NCI-H226 (cell line): ENCODE measurements at places on chromosomes 6 and 20.

DNA sequence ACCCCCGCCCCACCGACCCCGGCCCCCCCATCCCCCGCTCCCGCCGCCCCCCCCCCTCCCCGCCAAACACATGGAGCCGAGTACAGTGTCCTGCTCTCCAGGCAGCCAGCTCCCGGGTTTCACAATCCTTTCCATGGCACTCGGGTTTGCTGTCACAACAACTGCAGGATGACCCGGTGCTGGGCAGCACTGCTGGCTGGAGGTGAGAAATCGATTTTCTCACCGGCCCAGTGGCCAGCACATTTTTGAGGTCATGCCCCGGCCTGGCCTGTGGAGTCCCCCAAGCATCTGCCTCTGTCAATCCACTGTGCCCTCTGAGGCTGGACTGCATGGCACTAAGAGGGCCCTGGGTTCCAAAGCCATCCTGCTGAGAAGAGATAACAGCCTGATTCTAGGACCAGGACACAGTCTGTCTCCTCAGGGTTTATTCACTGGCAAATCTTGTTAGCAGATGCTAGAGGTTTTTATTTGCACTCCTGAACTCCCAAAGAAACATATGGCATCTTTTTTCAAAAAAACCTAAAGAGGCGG is 129.5 kb downstream of the NFATC2 start:
- no peak for DNase-seq

- DNase-seq = peak; percentile 68
Measured at GRCh38 chr6:143675946-143676345, 1.8 kb upstream of the PHACTR2 start.

DNA sequence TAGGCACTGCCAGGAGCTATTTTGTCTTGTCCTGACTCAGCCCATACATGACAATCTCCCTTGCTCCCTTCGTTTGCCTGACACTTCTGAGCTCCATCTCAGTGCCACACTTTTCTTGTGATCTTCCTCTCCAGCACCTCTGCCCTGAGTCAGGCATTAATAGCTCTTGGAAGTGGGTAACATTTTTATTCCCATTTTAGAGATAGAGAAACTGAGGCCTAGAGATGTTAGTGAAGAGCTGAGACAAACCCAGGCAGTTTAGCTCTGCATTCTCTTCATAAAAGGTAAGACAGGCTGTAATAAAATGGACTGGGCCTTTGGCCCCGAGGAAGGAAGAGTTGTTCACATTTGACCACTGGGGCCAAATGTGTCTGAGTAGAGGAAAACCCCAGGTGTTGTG is 167.4 kb downstream of the DHX35 start:
- no peak for DNase-seq

DNA sequence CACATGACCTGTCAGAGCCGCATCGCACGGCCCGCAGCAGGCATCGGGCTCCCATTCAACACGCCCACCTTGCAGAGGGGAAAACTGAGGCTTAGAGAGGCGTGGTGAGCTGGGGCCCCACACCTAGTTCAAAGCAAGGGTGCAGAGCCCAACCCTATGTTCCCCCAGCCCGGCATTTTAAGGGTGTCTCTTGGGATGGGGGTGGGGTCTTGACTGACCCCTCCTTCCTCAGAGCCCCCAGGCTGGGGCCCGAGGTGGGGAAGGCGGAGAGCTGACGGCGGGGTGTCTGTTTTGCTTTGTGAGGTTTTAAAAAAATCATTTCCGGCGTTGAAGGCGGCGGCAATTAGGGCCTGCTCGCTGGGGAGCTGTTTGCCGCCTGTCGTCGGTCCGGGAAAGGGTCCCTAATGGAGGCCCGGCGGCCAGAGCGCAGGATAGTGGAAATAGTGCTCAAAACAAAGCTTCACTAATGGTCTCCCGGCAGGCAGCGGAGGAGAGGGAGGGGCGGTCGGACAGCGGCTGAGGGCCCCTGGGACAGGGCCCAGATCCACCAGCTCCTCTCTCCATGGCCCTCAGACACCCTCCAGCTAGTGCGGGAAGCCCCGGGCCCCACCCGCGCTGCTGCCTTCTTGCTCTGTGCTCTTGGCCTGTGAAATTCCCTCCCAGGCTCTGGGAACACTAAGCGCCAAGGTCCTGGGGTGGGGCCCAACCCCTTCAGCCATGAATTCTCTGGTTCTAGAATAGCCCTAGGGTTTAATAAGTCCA is 11.9 kb downstream of the VSTM2L start:
- DNase-seq = no peak

GRCh38 chr20:58018590-58018989 is 209.9 kb downstream of the ANKRD60 start:
- no peak for DNase-seq

- DNase-seq = no peak
Measured at GRCh38 chr6:148523551-148523950, 180.9 kb downstream of the SASH1 start.

DNA sequence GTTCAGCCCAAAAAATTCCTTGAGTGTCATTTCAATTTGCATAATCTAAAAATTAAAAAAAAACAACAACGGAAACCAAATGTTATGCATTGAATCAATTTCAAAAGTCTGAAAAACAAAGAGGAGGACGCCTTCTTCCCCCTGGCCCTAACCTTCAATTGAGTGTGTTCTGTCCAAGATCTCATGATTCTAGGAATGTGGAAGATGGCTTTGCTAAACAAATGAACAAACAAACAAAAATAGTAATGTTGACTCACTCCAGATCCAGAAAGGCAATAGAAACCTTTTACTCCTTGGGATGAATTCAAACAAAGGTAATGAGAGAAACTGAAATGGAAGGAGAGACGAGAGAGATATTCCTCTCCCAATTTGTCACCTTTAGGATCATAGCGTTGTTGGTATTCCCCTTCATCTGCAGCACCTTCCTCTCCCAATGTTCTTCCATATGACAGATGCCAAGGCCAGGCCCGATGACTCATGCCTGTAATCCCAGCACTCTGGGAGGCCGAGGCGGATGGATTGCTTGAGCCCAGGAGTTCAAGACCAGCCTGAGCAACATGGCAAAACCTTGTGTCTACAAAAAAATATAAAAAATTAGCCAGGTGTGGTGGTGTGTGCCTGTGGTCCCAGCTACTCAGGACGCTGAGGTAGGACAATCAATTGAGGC is 109.2 kb upstream of the ADGRF1 start:
- no peak for DNase-seq

DNA sequence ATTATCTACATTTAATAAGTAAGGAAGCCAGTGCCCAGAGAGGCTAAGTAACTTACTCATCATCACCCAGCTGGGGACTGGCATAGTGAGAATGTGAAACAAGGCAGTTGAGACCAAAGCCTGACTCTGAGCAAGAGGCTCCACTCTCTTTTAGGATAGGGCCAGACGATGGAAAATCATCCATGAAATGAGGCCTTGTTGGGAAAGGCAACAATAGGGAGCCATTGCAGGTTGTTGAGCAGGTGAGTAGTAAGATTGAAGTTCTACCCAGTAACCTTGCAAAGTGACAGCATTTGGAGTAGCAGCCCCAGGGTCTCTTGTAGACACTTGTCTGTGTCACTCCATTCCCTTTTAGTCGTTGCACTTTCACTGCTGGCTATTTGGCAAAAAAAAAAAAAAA is 2.5 kb upstream of the CPNE5 start:
- DNase-seq = no peak

DNA sequence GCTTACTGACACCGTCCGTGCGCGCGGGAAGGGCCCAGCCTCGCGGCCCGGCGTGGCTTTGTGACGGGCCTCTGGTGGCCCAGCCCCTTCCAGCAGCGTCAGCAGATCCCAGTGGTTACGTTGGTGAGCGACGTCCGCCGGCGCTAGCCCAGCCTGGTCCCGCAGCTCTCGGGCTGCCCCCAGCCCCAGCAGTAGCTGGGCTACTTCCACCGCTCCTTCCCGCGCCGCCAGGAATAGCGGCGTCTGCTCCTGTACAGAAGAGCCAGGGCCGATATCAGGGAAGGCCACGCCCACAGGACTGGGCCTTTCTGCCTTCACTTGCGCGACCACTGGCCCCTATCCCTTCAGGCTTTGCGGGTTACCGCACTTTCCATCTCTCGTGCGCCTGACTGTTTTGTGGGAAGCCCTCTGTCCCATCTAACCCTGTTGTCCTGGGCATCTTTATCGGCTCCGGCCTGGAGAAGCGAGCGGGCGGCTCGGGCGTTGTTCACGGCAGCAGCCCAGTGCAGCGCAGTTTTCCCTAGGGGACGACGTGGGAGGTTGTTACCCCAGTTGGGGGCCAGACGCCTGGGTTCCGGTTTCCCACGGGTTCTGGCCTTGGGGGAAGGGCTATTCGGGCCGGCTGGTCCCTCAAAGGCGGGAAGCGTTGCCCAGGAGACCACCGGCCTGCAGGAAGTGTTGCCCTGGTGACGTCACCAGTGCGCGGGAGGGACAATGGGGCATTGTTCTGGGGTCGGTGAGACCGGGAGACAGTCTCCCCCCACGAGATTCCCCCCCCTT is 3.6 kb upstream of the GPSM3 start:
- DNase-seq = peak; percentile 52

- DNase-seq = no peak
Measured at GRCh38 chr6:37005827-37006567, 542 bp downstream of the FGD2 start.

- no peak for DNase-seq
Measured at GRCh38 chr20:58626051-58626450, 25.0 kb upstream of the STX16 start.

DNA sequence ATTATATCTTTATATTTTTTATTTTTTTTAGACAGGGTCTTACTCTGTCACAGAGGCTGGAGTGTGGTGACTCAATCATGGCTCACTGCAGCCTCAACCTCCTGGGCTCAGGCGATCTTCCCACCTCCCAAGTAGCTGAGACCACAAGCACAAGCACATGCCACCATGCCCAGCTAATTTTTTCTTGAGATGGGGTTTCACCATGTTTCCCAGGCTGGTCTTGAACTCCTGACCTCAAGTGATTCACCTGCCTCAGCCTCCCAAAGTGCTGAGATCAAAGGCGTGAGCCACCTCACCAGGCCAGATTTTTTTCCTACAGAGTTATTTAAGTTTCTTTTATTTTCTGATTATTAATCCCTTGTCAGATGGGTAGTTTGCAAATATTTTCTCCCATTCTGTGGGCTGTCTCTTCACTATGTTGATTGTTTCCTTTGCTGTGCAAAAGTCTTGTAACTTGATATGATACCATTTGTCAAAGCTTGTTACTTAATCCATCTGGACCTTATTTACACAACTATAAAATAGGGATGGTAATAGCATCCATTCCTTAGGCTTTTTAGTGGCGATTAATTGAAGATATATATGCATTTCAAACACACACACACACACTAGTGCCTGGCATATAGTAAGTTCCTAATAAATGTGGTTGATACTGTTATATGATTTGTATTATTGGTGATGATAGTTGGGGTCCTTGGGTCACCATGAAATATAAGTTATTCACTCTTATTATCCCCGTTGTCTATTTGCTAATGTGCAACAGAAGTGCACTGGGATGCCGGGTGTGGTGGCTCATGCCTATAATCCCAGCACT is 187.1 kb downstream of the BCAS1 start:
- DNase-seq = no peak

DNA sequence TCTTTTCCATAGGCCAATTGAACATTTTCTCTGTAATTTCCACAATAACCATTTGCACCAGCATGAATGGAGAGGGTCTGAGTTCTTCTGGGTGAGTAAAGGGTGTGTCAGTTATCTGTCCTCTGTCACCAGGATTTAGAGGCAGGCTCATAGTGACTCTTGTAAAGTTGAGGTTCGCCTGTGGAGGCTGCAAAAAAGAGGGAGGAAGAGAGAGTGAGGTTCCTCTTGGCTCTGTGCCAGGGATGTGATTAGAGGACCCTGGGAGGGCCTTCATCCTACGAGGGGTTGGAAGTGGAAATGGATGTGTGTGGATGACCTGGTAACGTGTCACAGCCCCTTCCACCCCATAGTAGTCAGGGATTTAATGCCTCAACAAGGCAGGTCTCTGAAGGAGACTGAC is 242.0 kb downstream of the ESR1 start:
- no peak for DNase-seq

- no peak for DNase-seq
Measured at GRCh38 chr6:37673436-37673835, 24.2 kb downstream of the MDGA1 start.

DNA sequence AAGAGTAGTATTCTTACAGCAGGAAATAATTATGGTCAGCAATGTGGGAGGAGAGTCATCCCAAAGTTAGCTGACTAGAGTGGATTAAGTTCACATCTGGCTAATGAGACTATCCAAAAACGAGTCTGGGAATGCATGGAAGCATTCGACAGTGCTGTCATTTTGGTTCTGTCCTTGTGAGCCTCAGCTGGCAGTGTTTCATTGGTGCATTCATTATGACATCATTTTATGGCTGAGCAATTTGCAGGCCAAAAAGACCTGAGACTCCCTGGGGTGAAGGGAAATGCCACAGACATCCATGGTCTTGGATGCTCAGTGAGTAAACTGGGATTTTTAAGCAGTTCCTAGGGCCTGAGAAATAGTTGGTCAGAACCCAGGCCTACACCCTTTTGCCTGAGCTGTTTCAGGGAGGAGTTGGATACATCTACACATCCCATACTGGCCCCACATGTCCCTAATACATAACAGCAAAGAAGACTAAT is 196.4 kb upstream of the CCN2 start:
- no peak for DNase-seq

GRCh38 chr20:64253443-64253842 is 2.1 kb upstream of the PCMTD2 start:
- DNase-seq = no peak

GRCh38 chr20:36018208-36018988 is 50.0 kb downstream of the CNBD2 start:
- no peak for DNase-seq

DNA sequence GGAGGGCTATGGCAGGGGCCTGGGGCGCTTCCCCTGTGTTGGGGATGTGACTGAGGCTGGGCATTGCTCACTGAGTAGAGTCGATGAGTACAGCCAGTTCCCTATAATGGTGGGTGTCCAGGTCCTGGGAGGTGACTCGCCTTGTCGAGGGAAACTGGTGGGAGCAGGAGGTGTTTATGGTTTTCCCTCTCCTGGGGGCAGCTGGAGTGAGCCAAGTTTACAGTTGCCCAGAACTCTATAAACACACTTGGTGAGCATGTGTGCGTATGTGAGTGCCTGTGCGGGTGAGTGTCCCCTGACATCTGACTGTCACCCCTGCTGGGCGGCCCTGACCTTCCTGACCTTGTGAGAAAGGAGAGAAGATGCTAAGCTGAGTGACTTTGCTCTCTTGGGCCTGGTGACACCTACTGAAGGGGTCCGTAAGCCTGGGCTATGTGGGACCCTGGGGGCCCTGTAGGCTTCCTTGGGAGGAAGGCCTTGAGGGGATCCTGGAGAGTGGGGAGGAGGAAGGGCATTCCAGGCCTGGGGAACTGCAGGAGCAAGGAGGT is 65.9 kb downstream of the VEGFA start:
- no peak for DNase-seq
